ENCODE measurements at places on chromosomes 4 and X.

DNA sequence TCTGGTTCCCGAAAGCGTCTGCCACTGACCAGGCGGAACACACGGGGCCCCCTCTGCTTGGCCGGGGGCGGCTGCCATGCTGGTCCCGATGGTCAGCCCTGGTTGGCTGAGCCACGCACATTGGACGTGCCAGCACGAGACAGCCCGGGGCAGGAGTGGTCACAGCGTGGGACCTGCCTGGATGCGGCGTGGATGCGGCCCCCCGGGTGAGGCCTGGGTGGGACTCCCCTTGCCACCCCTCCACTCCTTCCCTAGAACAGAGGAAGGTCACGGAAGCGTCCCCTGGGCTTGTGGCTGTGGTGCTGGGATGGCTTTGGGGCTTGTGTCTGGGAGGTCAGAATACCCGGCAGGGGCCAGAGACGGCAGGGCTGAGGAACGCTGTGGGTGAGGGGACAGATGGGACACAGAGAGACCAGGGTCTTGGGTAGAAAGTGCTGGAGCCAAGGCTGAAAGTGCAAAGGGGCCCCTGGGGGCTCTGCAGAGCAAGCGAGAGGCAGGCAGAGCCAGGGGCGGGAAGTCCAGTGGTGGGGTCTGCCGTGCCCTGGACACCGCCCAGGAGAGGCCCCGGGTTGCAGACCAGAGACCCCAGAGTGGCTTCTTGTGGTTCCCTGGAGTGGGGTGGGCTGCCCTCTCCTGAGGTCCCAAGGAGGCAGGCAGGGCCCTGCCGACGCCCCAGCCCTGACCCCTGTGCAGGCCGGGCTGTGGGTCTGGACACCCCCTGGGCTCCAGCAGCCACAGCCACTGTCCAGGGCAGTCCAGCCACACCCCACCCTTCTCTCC lies 8.6 kb upstream of the CPLX1 start:
- no peak for DNase-seq

DNA sequence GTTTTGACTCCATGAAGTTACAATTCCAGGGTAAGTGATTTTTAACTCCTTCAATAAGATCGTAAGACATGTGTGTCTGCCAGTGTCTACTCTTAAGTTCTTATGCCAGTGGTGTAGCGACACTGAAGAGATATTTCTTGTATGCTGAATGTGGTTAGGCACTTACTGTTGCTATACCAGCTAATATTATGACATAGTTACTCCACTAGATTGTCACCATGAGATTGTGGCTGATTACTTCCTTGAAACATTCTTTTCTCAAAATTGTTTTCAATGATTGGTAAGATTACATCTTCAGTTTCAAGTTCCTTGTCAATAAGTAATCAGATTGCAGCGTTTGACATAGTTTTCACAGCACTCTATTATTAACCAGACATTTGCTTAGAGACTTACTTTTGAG lies 60.6 kb upstream of the PAGE5 start:
- DNase-seq: no peak

GRCh38 chr4:127479031-127479622 lies 153.6 kb upstream of the INTU start:
- peak; percentile 48 for DNase-seq

DNA sequence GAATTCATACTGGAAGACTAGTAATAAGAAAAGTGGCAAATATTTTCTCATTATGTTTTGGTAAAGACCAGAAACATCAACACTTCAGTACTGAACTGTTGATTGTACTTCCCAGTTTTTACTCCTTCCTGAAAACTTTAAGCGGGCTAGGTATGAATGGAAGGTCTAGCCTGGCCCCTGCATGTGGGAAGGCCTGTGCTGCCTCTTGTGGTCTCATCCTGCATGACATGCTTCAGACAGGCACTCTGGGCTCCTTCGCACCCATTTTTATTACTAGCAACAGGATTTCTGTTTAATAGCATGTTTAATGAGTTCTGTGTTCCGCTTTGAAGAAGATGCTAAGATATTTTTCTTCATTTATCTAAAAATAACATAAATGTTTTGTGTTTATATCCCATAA lies 279.1 kb downstream of the ANK2 start:
- no peak for DNase-seq

DNA sequence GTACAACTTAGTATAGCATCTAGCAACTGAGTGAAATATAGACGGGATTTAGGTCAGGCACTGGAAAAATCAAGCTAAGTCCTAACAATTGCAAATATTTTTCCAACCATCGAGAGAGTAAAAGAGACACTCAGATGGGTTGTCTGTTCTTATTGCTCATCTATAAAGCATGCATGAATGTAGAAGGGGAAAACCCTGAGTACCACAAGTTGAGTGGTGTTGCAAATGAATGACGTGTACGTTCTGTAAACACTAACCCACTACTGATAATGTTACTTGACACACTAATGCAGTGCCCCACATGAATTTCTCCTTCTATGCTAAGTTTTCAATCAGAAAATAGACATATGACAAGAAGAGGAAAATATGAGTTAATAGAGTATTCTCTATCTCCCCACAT lies 211.2 kb downstream of the COX18 start:
- peak; percentile 48 for DNase-seq

DNA sequence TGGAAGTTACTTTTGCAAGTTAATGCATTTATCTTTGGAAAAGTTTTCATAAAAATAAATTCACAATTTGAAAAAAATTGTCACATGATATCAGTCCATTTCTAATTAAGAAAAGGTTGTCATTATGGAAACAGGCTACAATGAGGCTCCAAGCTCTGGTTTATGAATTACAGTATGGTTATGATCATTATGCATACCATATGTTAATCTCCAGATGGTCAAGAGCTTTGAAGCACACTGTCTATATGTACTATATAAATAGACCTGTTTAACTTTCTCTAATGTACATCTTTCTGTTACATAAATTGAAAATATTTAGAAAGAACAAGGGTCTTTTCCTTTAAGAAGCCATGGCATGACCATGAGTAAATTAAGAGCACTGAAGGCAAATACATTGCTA lies 2338.8 kb downstream of the PCDH7 start:
- no peak for DNase-seq

GRCh38 chr4:2065106-2065930 lies 6.2 kb downstream of the NAT8L start:
- DNase-seq: no peak

GRCh38 chrX:26722666-26723428 lies 506.9 kb downstream of the MAGEB5 start:
- DNase-seq: no peak

DNA sequence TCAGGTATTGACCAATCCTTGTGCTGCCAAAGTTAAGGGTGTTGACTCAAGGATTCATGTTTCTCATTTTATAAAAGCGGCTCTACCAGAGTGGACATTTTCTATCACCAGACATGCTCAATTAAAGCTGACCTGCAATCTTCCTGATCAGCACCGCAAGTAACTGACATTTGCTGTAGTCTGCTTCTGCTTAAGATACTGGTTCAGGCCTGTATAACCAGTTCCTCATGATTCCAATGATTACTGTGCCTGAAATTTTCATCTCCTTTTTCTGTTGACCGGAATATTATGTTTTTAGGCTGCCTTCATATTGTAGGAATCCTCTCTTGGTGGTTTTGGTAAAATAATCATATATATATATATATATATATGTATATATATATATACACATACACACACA lies 160.2 kb upstream of the SPIN4 start:
- no peak for DNase-seq

- no peak for DNase-seq
Observed at GRCh38 chr4:2606960-2607506, 70.6 kb downstream of the FAM193A start.

DNA sequence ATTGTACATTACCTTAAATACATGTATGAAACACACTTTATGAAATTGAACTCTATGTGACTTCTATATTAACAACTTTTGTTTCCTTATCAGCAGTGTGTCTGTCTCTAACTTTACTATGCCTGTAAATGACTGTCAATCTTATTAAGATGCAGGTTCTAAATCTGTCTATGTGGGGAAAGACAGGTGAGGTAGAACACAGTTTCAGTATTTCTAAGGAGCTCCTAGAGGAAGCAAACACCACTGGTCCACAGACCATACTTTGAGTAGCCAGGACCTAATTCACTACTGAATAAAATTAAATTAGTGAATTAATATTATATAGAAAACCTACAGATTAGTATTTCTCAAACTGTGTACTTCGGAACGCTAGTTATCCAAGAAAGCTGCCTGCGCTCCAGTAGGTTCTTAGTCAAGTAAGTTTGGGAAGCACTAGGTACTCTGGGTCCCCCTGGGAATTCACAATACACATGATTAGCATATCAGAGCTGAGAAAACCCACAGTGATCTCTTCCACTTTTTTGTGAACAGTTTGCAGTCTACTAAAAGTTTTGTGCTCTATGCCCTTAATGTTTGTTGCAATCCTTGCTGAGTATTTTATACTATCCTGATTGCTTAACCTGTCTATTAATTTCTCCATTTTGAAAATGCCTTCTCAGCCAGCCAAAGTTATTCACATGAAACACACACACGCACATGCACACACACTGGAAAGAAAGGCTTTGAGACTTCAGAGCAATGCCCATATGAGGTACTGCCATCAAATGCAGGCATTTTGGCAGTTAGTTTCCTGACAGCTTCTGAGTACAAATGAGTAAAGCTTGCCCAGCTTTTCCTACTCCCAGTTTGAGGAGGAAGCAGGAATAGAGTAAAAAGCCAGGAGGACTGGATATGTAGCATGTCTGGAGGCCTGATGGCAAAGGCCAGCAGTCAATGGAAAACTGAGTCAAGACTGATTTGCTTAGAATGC lies 133.6 kb upstream of the CPEB2 start:
- DNase-seq: no peak

- DNase-seq: no peak
Observed at GRCh38 chr4:69025191-69025998, 70.9 kb upstream of the UGT2B7 start.

- no peak for DNase-seq
Observed at GRCh38 chrX:41036668-41037326, 48.4 kb upstream of the USP9X start.

DNA sequence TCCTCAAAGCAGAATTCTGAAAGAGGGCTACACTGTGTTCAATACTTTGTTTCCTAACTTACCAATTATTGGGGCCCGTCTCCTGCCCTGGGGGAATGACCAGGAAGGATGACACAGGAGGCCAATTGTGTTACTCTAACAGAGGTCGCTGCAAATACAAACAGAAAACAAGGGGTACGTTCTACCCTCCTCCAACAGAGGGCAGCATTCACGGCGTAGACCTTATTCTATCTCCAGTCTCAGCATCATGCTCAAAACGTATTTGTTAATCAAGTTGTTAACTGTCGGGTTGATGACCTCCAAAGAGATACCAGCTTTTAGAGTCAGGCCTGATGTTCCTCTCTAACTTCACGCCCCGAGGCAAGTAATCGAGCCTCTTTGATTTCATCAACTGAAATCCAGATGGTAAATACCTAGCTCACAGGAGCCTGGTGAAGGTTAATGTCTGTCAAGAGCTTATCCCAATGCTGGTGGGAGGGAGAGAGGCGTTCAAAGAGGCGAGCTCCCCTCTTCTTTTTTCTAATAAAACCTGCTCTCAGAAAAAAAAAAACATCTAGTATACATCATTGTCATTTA lies 181.0 kb upstream of the KCNIP4 start:
- DNase-seq: no peak

DNA sequence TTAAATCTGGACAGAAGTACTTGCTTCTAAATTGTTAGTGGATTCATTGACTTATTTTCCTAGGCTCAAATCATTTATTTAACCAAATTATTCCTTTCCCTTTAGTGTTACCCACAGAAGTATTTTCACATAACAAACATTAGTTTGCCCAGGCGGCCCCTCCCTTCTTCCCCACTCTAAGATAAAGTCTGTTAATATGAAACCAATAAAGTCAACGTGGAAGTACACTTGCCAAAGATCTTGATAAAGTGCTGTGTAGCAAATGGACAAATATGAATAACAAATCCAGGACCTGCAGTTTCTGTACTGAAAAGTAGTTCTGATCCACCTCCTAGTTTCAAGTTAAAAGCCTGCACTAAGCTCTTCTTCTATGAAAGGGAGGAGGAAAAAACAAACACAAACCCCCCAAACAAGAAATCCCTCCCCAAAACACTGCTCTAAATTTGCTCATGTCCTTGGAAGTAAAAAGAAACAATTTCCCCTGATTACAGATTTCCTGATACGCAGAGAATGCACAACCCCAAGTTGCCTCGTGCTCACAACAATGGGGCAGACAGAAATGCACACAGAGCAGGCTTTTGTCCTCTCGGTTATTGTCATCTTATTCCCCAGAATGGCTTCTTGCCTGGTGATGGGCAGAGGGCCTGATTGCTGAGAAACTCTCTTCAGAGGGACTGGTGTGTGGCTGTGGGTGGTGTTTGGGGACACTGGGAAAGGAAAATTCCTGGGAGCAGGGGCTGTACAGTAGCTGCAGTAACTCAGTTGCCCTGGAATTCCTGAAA lies 23.2 kb downstream of the TMSB4X start:
- DNase-seq: no peak

GRCh38 chr4:158067646-158068045 lies 105.2 kb downstream of the GASK1B start:
- no peak for DNase-seq

DNA sequence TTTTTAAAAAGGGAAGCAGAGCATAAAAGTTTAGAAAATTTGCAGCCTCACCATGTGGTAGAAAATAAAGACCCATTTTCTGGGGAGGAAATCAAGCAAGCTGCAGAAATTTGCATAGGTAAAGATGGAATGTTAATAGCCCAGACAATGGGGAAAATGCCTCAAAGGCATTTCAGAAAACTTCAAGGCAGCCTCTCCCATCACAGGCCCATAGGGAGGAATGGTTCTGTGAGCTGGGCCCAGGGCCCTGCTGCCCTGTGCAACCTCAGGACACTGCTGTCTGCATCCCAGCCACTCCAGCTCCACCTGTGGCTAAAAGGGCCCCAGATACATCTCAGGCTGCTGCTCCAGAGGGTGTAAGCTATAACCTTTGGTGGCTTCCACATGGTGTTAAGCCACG lies 137.9 kb downstream of the INPP4B start:
- DNase-seq: no peak

DNA sequence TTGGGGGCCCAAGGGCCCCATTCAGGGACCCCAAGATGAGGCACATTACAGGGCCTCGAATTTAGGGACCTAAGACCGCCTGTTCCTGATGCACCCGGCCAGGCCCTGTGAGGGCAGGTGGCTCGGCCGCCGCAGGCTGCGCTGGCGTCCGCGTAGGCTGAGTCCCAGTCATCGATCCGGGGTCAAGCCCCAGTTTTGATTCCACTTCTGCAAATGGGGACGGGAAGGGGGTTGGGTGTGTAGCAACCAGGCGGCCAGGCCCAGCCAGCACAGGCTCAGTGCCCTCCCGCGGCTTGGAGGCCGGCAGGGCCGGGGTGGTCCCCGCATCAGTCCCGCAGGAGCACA lies 327 bp downstream of the PNPLA4 start:
- no peak for DNase-seq

- DNase-seq: no peak
Observed at GRCh38 chrX:17295791-17296190, 79.2 kb upstream of the NHS start.

DNA sequence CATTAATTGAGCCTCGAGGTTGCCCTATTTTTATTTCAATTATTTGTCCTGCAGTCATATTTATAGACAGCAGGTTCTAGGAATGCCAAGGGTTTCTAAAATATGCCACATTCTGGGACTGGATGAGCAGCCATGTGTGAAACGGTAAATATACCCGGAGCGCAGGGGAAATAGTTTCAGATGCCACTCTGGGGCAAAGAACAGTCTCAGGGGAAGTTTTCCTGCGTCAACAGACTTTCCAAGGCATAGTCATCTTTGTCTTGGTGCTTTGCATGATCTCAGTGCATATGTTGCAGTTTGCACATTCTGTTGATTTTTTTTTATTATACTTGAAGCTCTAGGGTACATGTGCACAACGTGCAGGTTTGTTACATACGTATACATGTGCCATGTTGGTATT lies 71.0 kb downstream of the GPAT3 start:
- DNase-seq: no peak

GRCh38 chrX:36897690-36898089 lies 110.5 kb upstream of the FAM47C start:
- no peak for DNase-seq

Measured in astrocyte of the cerebellum (primary cell).